ENCODE measurements at places on chromosomes 13 and 19. TPM values are rescaled to one million over a fixed set of nuclear protein-coding genes. Genes with fewer than 3 reads are reported as not detected.

Gene ANGPTL8
- total RNA-seq = not detected

DNA sequence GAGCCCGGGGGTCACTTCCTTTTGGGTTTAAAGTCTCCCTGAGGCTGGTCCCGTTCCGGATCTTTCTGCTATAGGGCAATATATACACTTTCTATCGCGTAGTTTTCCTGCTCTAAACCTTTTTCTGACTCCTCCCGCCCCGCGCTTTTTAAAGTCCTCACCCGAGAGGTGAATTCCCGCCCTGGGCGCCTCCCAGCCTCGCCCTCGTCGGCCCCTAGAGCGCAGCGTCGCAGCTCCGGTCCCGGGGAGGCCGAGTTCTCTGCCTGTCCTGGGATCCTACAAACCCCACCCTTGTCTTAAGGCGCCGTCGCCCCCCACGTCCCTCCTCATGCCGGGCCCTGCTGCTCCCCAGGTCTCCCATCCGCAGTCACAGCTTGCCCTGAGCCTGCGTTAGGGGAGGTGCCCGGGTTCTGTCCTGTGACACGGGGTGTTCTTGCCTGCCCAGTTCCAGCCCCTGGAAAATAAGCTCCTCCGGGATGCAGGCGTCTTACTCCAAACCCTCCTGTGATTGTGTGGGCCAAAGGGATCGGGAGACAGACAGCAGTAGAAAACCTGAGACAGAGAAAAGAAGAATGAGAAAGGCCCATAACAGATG lies 491 bp downstream of the ZNF525 start:
- peak; percentile 26 for DNase-seq

DNA sequence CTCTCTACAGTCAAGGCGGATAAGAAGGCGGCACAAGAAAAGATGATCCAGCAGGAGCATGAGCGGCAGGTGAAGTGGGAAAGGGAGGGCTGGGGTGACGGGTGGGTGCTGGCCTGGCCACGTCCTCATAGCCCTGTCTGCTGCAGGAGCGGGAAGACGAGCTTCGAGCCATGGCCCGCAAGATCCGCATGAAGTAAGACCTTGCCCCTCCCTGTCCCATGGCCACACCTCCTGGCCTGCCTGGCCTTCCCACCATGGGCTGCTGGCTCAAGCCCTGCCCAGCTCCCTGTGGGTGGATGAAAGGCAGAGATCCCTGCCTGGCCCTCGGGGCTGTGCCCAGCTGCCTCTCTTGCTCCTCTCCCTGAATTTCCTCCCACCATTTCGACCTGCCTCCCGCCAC lies 7.2 kb downstream of the ZNF296 start:
- no peak for DNase-seq

DNA sequence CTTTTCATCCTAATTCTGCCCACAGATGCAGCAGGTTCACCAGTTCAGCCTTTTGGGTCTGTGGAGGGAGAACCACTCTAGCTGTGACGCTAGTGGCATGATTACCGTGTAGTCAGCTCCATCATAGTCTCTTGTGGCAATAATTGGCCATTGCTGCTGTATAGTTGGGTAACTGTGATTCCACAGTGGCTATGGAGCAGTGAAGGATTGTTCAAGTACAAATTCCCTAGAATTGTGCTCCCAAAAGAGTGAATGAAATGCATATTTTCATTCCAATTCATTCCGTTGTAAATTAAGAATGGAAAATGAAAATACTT lies 856 bp downstream of the TEX26 start:
- DNase-seq = no peak

GRCh38 chr19:7534531-7535046 lies 928 bp upstream of the PNPLA6 start:
- DNase-seq = no peak

DNA sequence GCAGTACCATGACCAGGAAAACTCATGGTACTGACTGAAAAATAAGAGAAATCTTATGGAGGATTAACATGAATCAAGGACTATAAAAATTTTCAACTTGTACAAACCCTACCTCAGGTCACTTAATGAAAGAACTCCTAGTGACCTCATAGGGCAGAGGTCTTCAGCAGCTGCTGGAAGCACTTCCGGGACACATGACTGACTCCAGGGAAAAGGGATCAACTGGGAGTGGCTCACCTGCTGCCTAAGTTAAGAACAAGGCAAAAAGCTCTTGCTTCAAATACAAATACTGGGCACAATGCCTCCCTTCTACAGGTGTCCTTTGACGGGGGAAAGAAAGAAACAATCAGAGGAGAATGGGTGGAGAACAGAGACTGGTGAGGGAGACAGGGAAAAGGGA lies 18.6 kb downstream of the DOCK9 start:
- DNase-seq = no peak

Gene INAFM1
- total RNA-seq = 9.9 TPM

- DNase-seq = no peak
Measured at GRCh38 chr13:40517486-40518480, 148.7 kb downstream of the FOXO1 start.

- no peak for DNase-seq
Measured at GRCh38 chr13:73168953-73169401, 110.2 kb downstream of the KLF5 start.

DNA sequence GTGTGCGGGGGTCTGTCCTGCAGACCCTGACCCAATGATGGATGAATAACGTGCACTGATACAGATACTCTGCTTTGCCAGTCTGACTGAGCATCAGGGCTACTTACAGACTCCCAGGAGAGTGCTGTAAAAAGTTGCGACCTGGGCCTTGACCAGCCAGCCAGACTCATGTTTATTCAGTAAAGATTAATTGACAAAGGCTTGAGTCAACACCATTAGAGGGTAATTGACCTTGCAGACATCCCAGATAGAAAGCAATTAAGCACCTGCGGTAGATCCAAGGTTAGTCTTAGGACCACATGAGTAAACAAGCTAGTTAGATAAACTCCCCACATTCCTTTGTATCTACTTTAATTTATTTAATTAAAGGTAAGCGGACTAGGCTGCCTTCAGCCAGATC lies 10.4 kb downstream of the NUDT19 start:
- no peak for DNase-seq

DNA sequence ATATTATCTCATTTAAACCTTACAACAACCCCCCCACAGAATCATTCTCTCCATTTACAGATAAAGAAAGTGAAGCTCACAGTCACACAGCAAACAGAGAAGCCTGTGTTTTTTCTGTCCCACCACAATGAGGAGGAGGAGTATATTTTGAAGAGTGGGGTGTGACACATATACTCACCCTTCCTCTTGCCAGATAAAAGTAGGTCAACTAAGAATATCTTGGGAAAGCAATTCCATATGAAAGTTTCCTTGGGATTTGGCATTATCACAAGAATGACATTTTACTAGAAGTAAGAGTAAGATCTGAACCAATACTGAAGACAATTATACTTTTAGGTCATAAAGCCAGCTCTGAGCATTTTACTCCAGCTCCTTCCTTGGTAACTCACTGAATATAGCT lies 287.5 kb upstream of the HTR2A start:
- no peak for DNase-seq

GRCh38 chr13:110121422-110122083 lies 185.4 kb downstream of the COL4A1 start:
- no peak for DNase-seq

DNA sequence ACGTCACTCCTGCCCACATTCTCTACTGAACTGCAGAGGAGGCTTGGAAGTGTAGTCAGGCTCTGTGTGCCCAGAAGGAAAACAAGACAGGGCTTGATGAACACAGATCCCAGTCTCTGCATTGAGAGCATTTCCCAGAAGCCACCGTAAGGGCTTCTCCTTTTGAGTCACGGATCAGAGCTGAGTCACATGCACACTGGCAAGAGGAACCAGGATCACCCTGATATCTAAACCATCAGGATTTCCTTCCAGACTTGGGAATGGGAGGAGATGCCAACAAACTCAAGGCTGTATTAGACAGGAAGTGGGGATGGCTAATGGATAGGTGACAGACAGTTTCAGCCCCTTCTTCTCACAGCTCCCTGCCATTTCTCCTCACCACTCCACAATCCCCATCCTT lies 17.7 kb upstream of the FBXO17 start:
- no peak for DNase-seq

Gene VAV1
- total RNA-seq = 83.0 TPM

- DNase-seq = no peak
Measured at GRCh38 chr13:28100150-28101121, at the start of gene FLT3. TSS of gene FLT3 (minus strand) at chr13:28100576. CDS start at chr13:28100510, 66 bp downstream.

DNA sequence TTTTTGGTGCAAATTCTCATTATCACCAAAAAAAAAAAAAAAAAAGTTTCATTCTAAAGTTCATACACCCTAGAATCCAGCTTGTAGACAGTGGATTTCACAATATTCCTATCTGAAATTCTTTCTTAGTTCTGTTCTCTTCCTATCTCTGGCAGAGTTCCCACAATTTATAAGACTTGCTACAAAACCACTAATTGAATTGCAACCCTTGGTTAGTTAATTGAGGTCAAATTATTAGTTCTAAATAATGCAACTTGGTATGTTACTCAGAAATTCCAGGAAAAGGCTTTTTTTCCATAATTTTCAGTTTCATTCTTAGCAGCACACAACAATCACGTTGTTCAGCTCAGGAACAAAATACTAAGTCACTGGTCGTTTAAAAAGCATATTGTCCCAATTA lies 58.5 kb downstream of the SPATA13 start:
- no peak for DNase-seq

DNA sequence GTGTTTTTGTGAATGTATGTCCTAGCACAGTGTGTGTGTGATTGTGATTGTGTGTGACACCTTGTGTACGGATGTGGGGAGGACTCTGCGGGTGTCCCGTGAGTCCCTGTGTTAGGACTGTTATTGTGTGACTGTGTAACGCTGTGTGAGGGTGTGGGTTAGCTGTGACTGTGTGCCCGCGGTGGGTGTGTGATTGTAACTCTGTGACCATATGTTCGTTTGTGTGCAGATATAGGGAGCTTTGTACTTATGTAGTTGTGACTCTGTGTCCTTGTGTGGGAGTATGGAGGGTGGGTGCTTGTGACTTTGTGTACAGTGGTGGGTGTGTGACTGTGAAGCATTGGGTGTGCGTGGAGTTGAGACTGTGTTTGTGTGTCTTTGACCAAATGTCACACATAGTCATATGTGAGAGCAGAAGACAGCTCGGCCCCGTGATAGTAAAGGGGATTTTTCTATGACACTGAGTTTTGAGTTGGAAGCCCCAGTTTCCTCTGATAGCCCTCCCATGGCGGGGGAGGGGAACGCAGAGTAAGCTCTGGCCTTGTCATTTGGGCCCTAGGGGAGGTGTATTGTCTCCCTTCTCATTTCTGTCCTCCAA lies 949 bp upstream of the ZNF260 start:
- no peak for DNase-seq

Gene SLC17A7
- not detected for total RNA-seq

- DNase-seq = no peak
Measured at GRCh38 chr19:13999085-13999484, 7.0 kb downstream of the RFX1 start.

GRCh38 chr13:40190641-40191100 lies 475.8 kb downstream of the FOXO1 start:
- peak; percentile 43 for DNase-seq

DNA sequence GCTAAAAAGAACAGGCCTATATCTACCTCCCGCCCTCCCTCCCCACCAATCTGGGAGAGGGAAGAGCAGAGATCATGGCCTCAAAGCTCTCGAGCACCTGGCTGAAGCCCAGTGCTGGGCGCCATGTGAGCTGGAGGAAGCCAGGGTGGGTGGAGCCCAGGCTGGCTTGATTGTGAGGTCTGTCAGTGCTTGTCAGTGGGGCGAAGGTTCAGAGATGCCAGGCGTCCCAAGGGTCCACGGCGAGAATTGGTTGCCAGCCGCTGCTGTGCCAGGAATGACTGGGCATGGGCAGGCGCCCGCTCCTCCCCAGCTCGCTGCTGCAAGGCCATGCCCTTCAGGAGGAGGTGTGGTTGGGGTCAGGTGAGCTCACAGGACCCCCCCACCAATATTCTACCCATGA lies 11.5 kb downstream of the BEST2 start:
- no peak for DNase-seq

DNA sequence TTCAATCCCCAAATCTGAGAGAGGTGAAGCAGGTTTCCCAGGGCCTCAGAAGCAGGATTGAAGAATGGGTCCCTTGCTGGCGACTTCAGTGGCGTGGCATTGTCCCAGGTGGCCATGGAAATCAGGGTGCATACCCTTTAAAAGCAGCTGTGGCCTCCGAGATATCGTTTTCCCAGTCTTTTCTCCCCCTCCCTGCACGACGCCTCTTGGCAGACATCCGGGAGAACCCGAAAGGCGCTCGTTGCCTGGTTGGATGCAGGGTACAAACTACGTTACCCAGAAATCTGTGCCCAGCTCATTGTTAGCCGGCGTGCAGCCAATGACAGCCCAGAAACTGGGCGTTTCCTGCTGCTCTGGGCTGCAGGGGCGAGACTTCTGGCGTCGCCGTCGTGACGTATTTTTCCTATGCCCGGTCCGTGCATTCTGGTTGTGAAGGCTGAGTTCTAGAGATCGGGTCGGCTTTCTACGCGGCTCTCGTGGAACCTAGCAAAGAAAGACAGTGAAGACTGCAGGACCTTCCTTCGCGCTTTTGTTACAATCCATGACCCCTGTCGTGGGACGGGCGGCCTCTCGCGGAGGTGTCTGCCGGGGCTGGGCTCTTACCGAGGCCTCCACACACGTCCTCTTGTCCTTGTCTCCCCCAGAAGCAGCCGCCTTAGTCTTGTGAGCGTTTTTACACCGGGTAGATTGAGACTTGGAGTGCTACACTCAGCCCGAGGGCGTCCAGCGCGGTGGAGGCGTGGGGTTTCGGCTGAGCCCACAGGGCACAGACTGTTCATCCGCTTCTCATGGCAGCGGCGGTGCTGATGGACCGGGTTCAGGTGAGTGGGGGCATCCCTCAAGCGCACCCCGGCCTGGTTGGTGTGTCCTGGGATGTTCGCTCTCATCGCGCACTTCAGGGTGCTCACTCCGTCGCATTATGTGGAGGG lies at the start of gene ZNF304:
Gene ZNF304 (plus strand): TSS at position 395 of the 929 bp plus-strand sequence. CDS start 394 bp downstream, at position 789.
- peak; percentile 62 for DNase-seq

- peak; percentile 100 for DNase-seq
Measured at GRCh38 chr19:55461259-55461973, at the start of gene ISOC2. TSS of gene ISOC2 (minus strand) at chr19:55461642. CDS start at chr19:55456486, 5,156 bp downstream.

- DNase-seq = no peak
Measured at GRCh38 chr13:37884026-37884425, 14.5 kb upstream of the TRPC4 start.

DNA sequence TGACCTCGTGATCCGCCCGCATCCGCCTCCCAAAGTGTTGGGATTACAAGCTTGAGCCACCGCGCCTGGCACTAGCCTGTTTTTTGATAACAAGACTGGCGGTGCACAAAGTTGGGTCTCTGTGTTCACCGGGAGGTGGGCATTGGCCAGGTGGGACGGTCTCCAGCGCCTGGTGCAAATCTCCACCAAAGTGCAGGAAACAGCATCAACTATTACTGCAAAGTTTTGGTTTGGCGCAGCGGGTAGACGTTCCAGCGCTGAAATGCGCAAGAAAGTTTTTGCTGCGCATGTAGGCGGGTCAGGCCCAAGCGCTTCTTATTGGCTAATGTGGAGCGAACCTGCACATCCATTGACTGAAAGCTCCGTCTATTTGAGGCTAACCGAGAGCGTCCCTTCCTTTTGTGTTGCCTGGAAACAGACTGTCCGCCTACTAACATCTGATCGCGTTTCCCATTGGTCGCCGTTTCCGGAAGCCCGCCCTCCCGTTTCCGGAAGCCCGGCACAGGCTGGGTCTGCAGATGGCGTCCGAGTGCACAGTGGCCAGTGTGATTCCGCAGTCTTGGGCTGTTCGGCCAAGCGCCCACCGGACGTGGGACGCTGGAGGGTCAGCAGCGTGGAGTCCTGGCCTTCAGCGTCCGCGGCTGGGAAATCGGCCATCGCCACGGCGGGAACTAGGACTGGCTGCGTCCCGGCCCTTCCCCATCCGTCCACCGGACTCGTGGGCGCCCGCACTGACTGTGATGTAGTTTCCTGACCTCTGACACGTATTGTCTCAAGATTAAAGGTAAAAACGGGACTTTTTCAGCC lies 53.3 kb upstream of the ZNF527 start:
- peak; percentile 78 for DNase-seq
